HuH-7.5 (cell line): ENCODE measurements at places on chromosomes 3 and 15.

GRCh38 chr3:107416886-107417285, 39.6 kb downstream of the CCDC54 start:
- DNase-seq, result no peak

DNA sequence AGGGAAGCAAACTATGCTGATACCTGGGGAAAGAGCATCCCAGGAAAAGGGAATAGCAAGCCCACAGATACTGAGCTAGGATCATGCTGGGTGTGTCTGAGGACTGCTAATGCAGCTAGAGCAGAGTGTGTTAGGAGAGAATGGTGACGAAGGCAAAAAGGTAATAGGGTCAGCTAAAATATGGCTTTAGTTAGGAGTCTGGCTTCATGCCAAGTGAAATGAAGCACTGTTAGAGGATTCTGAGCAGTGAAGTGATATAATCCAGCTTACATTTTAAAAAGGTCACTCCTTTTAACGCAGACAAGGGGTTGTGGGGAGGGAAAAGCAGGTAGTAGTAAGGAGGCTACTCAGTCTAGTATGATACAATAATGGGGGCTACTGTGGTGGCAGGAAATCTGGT, 30.4 kb downstream of the SECISBP2L start:
- DNase-seq, result no peak

- DNase-seq, result peak; percentile 80
Observed at GRCh38 chr3:194682694-194683310, 2.9 kb upstream of the FAM43A start.

DNA sequence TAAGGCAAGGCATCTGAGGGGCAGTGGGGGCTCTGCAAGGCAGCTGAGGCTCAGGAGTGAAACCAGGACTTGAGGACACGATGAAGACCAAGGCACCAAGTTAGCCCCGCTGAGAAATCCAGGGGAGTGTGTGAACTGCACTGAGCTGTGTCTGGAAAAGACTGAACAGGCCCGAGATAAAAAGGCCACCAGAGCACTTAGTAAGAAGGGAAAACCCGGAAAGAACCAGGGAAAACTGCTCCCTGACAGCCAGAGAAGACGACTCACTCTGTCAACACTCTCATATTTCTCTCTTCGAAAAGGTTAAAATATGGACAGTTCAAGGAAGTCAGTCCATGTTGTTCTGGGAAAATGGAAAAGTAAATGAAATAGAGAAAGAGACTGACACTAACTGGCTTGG, 109.0 kb downstream of the SEC22A start:
- no peak for DNase-seq

- DNase-seq, result no peak
Observed at GRCh38 chr3:48118322-48118721, 69.9 kb downstream of the CDC25A start.

- DNase-seq, result peak; percentile 69
Observed at GRCh38 chr3:32794487-32795308, 23.1 kb upstream of the TRIM71 start.

GRCh38 chr15:48888191-48888590, 10.3 kb downstream of the EID1 start:
- no peak for DNase-seq

DNA sequence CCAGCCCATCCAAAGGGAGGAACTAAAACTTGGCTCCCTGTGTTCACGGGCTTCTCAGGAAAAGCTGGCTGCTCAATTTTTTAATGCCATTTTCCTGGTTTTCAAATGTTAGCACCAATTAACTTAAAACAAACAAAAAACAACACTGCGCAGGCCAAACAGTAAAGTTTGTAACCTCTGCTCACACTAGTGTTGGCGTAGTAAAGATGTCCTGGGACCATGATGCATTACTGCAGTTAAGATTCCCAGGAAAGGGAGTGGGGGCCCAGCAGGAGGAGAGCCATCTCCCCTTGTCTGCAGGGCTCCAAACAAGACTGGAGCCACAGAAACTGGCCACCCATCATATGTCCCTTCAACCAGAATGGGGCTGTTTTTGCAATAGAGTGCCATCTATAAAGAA, 74.0 kb downstream of the KY start:
- DNase-seq, result no peak

- no peak for DNase-seq
Observed at GRCh38 chr3:61463191-61463590, 98.2 kb upstream of the PTPRG start.

- DNase-seq, result no peak
Observed at GRCh38 chr3:15053541-15053940, 11.6 kb downstream of the MRPS25 start.

- no peak for DNase-seq
Observed at GRCh38 chr3:177426878-177427495, 229.7 kb upstream of the TBL1XR1 start.

GRCh38 chr15:73918784-73919183, 7.5 kb upstream of the LOXL1 start:
- no peak for DNase-seq

- DNase-seq, result no peak
Observed at GRCh38 chr15:85407421-85408269, 27.2 kb downstream of the AKAP13 start.

DNA sequence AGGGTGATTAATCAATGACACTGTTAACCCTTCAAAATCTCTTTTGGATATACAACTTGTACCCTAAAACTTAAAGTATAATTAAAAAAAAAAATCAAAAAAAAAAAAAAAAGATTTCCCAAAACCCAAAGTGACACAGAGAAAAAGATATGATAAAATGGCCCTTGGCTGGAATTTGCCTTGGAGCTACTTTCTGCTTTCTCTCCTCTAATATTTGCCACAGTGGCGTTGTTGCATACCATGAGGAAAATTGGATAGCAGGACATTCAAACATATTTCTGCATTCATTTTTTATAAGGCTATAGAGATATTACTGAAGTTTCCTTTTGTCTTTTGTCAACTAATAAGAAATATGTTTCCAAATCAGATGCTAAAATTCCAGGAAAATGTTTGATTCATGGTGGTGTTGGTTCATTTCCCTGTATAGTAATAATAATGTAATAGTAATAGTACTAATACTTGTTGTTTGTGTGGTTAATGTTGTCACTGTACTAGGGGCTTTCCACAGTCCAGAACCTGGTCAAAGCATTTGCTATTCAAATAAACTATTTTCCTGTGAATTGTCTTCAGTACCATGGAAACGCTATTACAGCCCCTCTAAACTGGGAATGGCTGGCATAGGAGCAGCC, 441.3 kb upstream of the THBS1 start:
- DNase-seq, result no peak

DNA sequence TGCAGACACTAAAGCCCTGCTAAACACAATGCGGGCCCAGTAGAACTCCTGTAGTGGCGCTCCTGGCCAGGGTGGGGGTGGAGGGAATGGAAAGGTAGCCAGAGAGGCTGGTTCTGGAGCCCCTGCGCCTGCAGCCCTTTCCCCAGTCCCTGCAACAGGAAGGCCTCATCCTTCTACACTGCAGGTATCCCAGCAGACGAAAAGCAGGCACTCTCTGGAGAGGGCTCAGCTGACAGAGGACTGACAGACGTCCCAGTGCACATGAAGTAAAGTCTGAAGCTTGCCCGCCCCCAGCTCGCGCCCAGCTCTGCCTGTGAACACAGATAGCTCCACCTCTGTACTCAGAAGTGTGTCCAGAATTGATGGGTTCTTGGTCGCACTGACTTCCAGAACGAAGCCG, 46.0 kb downstream of the NSMCE3 start:
- no peak for DNase-seq

- peak; percentile 41 for DNase-seq
Observed at GRCh38 chr3:128360705-128361271, 105.9 kb downstream of the DNAJB8 start.

GRCh38 chr3:163056874-163057497, 1560.4 kb downstream of the OTOL1 start:
- peak; percentile 18 for DNase-seq

GRCh38 chr3:45967724-45968123, 24.5 kb downstream of the CXCR6 start:
- DNase-seq, result no peak

GRCh38 chr3:161316006-161316689, 55.2 kb downstream of the SPTSSB start:
- no peak for DNase-seq

- DNase-seq, result no peak
Observed at GRCh38 chr15:37133602-37134001, 33.3 kb upstream of the MEIS2 start.

DNA sequence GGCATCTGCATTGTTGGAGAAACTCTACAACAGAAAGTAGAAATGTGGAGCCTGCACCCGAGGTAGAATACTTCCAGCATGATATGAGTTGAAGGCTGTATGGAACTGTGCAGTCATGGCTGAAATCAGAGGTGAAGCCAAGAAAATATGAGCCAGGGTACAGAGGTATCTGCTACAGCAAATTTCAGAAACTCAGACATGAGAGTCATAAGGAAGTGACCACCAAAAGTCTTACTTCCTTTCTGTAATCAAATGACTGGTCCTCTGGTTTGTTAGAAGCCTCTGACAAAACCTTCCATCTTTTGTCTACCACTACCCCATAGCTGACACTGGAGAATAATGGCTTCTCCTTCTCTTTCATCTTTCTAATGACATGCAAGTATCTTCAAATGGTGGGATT, 159.4 kb downstream of the TMEM108 start:
- no peak for DNase-seq

DNA sequence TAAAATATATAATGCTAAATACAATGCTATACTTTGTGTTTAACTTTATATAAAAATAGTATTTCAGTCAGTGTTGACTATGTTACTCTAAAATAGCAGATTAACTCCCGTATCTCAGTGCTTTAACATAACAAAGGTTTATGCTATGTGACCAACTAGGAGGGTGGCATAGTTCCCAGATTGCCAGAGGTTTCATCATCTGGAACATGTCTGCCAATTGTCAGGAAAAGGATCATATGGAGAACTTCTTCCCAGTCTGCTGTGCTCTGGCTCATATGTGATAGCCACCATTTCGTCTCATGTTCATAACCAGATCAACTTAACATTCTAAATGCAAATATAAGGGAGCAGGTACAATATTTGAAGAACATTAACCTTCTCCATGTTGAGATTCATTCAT, 720.2 kb downstream of the MCTP2 start:
- no peak for DNase-seq

GRCh38 chr3:162569314-162569713, 1072.7 kb downstream of the OTOL1 start:
- DNase-seq, result peak; percentile 10

DNA sequence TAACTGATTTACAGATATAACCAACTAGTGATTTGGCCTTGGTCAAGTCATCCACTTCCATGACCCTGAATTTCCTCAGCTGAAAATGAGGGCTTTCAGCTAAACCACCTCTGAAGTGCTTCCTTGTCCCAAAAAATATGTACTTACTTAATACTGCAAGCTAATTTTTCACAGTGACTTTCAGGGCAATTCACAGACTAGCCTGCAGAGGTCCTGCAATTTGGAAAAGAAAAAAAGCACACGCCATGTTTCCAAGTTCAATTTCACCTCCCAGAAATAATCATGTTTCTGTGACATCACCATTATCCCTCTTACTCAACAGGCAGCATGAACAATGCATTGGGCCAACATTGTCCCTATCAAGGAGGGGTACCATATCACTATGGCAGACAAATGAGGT, 218.2 kb downstream of the SHOX2 start:
- DNase-seq, result no peak

GRCh38 chr3:186200726-186201125, 91.8 kb upstream of the ETV5 start:
- DNase-seq, result no peak

DNA sequence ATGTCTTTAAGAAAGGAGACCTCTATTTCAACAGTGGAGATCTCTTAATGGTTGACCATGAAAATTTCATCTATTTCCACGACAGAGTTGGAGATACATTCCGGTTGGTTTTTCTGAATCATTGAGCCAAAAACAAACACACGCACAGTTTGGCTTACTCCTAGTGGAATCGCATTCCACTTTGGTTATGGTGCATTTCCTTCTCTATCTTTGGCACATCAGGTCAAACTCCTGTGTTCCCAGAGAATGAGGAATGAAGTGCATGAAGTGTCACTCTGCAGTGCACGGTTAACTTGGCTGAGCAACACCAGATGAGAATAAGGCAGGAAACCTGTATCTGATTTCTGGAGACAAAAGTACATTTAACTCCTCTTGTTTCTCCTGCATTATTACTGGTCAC, 38.5 kb downstream of the HDC start:
- DNase-seq, result no peak

DNA sequence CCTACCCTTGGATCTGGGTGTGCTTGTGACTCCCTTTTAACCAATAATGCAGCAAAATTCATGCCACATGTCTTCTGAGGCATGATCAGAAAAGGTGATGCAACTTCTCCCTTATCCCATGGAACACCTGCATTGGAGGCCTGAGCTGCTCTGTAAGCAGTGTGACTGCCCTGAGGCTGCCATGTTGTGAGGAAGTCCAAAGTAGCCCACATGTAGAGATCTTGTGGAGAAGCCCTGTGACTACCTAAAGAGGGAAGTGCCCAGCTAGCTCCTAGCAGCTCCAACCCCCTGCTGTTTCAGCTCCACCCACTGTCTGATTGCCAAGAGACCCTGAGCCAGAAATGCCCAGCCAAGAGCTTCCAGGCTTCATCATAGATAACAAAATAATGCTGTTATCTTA, 6.4 kb upstream of the NR1D2 start:
- no peak for DNase-seq

DNA sequence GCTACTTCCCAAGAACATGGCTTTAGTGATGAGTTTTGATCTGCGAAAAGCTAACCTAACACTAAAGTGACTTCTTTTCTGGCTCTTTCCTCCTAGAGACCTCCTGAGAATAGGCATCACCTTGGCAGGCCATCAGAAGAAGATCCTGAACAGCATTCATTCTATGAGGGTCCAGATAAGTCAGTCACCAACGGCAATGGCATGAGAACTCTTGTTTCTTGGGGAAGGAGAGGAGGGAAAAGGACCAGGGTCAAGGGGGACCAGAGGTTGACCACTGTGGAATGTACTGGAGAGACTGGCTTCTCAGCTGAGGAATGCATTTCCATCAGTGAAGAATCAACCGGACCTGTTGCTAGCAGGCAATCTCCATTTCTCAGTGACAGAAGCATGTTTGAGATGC, 463.9 kb downstream of the EPHB1 start:
- DNase-seq, result no peak

DNA sequence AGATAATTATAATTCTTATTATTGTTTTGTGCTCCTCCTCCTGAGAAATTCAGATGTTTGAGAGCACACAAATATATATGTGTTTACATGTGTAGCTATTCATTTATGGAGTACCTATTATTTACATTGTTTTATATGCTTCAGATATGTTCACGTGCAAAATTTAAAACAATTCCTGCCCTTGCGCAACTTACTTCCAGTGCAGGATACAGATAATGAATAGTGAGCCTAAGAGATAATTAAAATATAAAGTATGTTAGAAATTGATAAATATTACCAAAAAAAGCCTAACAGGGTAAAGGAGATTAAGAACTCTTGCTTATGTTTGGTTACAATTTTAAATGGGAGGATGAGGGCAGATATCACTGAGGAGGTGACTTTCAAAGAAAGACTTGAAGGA, 81.7 kb upstream of the DPH6 start:
- DNase-seq, result no peak

GRCh38 chr3:12601072-12601471, 44.2 kb downstream of the MKRN2 start:
- no peak for DNase-seq
